Omental fat pad (tissue), 4 donors: ENCODE measurements at places on chromosomes 2 and 18. TPM values are rescaled to one million over a fixed set of nuclear protein-coding genes. Genes with fewer than 3 reads are reported as not detected.

- DNase-seq = no peak
Measured at GRCh38 chr18:21479721-21480120, 120.8 kb downstream of the ESCO1 start.

DNA sequence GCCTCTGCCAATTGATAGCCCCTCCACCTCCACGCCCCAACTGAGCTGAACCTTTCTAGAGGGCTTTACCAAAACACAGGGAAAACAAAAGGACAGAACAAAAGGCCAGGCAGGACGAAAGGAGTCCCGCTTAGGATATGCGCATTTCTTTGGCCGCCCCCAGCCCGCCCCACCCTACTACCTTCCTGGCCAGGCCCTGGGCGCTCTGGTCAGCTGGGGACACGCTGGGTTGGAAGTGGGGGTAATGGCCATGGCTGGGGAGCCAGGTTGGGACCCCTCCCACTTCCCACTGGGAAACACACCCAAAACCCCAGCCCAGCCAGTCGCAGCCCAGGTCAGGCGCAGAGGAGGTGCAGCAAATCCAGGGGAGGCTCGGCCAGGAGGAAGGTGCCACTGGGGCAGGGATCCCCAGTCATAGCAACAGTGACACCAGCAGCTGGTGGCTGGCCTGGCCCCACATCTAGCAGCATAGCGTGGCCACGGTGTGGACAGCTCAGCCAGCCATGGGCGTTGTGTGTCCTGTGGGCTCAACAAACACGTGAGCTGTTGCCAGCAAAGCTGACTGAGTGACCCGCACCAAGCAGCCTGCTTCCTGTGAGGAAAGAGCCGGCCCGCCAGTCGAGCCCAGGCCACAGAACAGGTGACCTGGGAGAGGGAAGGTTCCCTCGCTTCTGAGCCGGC is 24.6 kb upstream of the B3GNT7 start:
- no peak for DNase-seq

DNA sequence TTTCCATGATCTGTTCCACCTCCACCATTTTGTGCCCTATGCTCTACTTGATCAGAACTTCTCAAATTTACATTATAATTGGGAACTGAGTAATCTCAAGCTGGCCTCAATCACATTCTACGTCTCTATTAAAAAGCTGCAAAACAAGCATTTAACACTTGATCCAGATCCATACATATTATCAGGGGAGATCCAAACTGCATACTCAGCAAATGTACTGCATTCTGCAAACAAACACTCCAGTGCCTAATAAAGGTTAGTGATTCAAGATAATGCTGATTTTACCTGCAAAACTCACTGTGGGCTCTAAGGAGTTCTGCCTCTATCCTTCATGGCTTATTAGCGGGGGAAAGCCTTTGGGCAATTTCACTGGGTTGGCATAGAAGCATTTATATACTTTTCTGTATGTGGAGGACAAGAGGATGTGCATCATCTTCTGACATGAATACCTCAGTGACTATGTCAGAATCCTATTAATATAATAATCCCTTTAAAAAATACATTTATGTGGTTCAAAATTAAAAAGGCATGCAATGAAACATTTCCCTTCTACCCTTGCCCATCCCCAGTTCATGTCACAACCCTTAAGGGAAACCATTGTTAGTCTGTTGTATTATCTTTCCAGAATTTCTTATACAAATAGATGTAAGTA is 40.2 kb downstream of the GALNT14 start:
- no peak for DNase-seq

The MC2R gene
- total RNA-seq = not detected

DNA sequence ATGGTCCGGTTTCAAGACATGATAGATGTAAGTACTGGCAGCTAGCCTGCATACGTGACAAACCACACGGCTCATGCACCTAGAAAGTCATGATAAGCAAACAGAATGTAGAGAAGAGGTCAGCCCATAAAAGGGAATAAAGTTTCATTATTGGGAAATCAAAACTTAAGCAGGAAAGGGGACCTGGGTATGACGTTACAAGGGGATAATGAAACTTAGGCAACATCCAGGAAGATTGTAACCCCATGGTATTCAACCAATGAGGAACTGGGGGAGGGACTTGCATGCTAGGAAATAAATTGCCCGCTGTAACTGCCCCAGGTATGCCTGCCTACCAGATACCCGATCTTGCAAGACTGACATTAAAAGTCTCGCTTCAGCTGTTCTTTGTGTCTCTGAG is 1679.0 kb downstream of the SUCLG1 start:
- DNase-seq = no peak

GRCh38 chr2:11478899-11479605 is 13.1 kb upstream of the E2F6 start:
- no peak for DNase-seq

DNA sequence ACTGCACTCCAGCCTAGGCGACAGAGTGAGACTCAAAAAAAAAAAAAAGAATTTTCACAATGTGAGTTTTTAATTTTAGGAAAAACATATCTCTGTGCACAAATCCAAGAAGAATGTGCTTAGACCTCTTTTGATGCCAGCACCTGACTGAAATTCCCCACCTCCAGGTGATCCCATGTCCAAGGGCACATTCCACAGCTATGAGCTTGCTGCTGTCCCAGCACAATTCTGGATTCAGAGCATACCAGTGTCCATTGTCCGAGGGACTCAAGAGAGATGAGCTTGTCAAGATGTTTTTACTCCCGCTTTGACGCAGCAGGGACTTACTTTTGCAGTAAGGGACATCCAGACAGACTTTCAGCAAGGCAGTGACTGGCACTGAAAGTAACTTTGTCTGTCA is 489.1 kb upstream of the ACVR2A start:
- no peak for DNase-seq

- no peak for DNase-seq
Measured at GRCh38 chr18:41444943-41445342, 510.1 kb upstream of the PIK3C3 start.

DNA sequence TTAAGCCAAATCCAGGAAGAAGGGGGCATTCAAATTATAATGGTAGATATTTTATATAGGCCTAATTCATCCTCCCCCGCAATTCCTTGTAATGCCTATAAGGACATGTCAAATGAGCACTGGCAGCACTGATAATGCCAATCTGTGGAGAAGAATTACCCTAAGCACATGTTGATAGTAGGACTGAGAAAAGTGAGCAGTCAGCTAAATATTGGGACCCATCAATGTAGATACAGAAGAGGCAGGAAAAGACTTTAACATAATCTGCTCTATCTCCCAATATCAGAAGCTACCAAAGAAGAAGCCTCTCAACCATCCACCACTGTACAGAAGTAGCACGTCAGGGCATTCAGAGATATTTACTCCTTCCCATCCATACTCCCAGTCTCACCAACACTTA is 101.3 kb upstream of the REG3A start:
- DNase-seq = no peak

DNA sequence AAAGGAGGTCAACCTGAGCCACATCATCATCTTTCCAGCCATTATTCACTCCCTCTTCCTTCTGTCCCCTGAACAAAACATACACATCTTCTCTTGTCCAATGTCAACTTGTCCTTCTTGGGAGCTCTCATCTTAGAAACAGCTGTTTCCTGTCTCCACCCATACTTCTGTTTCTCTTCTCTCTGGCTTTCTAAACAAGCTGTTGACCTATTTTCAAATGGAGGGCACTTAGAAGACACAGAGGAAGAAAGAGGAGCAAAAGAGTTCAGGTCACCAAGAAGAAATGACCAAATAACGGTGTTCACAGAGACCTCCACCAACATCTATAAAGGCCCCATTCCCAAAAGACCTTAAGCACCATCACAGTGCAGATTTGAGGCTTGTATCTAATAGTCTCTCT is 355.9 kb upstream of the HNRNPA3 start:
- DNase-seq = no peak

- no peak for DNase-seq
Measured at GRCh38 chr2:223062396-223062795, 10.4 kb downstream of the KCNE4 start.

The CD207 gene
- total RNA-seq = not detected

The GALR1 gene
- not detected for total RNA-seq
